Stimulated activated CD4-positive, alpha-beta T cell treated with anti-CD3 and anti-CD28 coated beads, Interleukin-4, amount 100 ng/mL, for 24 hours (primary cell): ENCODE measurements at places on chromosomes 6 and 20.

GRCh38 chr6:11637266-11637665 is 99.7 kb downstream of the TMEM170B start:
- no peak for DNase-seq

GRCh38 chr6:110748453-110748852 is 66.8 kb downstream of the CDK19 start:
- no peak for DNase-seq

DNA sequence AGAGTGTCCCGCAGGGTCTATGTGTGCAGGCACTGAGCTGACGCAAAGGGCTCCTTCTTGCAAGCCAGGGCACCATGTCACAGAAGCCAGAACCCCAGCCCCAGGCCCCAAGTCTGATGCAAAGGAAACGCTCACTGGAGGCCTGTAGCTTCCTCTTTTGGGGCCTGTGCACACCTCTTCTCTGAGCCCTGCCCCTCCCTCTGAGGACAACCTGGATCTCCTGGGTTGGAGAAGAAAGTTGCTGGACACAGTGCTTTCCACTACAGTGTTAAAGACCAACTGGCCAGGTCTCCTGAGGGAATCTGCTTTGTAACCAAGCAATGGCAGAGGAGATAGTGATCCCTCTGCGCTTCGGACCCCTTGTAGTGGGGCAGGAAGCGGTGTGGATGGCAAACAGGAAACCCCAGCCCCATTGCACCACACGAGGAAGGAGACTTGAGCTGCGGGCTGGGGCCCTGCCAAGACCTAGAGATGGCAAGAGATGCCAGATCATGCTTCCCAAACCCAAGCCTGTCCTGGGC is 90.0 kb downstream of the PRND start:
- DNase-seq = peak; percentile 39

GRCh38 chr20:41406896-41407444 is 40.4 kb upstream of the EMILIN3 start:
- DNase-seq = no peak

- no peak for DNase-seq
Observed at GRCh38 chr6:5557506-5557905, 296.2 kb downstream of the FARS2 start.

GRCh38 chr6:167988945-167989841 is 8.3 kb upstream of the KIF25 start:
- no peak for DNase-seq

DNA sequence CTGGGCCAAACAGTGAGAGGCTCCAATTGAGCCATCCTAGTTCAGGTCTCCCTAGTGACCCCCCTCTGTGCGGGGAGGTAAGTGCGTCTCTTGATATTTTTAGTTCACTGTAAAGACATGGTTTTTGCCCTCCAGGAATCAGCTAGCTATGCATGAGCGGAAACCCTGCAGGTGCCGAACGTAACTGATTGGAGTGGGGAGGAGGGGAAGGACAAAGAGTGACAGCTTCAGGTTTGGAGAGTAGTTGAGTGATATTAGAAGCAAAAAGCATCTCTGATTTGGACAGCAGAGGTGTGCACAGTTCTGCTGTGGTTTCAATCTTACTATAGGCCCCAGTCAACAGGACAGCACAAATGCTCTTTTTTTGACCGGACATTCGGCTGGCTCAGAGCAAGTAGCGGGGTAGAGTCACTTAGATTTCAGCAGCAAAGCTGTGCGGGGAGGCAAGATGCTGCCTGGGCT is 31.8 kb downstream of the TBC1D7 start:
- no peak for DNase-seq

GRCh38 chr20:19765913-19766312 is 7.9 kb downstream of the RIN2 start:
- no peak for DNase-seq

DNA sequence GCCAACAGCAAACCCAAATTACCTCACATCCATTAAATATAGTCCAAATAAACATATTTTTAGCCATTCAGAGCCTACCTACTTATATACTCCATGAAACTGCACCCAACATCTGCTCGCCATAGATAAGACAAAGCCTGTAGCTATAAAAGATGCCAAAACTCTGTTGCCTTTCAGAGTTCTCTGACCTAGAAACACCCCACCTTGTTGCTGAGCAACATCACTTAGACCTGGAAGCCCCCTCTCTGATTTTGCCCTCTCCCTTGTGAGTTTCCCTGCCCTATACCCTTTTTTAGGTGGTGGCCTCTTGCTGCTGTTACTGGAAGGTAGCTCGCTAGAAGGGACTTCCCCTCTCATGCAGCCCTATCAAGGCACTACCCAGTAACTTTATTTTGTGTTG is 27.7 kb upstream of the FBXL4 start:
- no peak for DNase-seq

DNA sequence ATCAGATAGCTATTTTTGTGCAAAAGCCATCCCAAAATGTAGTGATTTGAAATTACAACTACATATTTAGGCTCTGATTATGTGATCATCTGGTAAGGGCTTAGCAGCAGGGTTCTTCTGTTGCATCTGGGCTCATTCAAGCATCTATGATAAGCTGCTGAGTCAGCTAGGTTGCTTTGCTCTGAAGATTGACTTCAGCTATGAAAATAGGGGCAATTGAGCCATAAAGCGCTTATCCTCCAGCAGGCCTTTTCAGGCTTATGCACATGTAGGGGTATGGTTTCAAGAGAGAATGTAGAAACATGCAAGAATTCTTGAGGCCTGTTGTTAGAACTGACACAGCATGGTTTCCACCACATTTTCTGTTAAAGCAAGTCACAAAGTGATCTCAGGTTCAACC is 114.1 kb downstream of the PLCB1 start:
- no peak for DNase-seq
